ENCODE measurements at places on chromosomes 13 and 19.
A peak's percentile ranks its signal among the peaks of the same experiment; 100 is the strongest.

GRCh38 chr13:42788601-42789000, 7.2 kb downstream of the FAM216B start:
- no peaks in the 10 kb centered on the region for H3K27me3 ChIP-seq
- no peak for DNase-seq
- H3K36me3 ChIP-seq, result no peaks in the 10 kb centered on the region
- no peak overlapping the region for H3K27ac ChIP-seq
- H3K4me1 ChIP-seq, result no peaks in the 10 kb centered on the region

- peaks cover 2% of the 10 kb centered on the region for H3K4me1 ChIP-seq
- no peaks in the 10 kb centered on the region for H3K36me3 ChIP-seq
- peaks cover 8% of the 10 kb centered on the region for H3K27me3 ChIP-seq
- DNase-seq, result no peak
These were observed 147.5 kb downstream of the NDFIP2 start for GRCh38 chr13:79628463-79628862.

DNA sequence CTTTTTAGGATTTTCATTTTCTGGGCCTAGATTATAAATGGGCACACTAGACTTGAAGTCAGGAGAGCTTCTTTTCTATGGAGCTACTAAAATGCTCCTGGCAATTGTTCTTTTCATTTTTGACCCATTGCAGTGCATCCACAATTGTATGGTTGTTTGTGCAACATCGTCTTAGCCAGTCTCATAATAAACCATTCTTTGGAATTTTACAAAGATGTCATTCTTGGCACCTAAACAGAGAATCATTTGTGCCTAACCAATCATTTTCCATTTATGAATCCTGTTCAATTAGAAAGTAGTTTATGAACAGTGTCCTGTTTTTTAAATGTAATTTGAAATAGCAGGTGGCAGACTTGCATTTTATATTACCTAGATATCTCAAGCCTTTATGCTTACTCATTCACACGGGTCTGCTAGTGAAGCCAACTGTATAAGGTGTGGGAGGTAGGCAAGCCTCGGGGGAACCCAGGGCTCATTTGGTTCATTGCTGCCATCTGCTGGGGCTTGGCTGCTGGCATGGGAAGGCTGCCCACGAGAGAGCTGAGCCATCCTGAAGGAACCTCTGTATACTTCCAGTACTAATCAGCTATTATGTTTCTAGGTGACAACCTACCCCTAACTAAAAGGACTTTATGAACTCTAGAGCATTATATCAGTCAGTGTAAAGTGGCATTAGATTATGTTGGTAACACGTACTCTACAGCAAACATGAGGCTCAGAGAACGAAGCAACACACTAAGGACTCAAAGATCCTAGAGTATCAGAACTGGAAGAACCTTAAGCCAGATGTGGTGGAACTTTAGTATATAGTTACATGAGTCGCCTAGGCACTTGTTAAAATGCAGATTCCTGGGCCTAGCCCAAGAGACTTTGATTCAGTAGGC, 60.0 kb downstream of the TPT1 start:
- H3K27ac ChIP-seq, result no peak overlapping the region
- H3K4me3 ChIP-seq, result no peak overlapping the region
- no peaks in the 10 kb centered on the region for H3K27me3 ChIP-seq
- no peak for DNase-seq
- H3K4me1 ChIP-seq, result no peaks in the 10 kb centered on the region

GRCh38 chr19:2341244-2341751, 12.8 kb downstream of the SPPL2B start:
- no peak overlapping the region for H3K4me3 ChIP-seq
- H3K36me3 ChIP-seq, result peaks cover 4% of the 10 kb centered on the region
- H3K27me3 ChIP-seq, result no peaks in the 10 kb centered on the region
- H3K4me1 ChIP-seq, result peaks cover 4% of the 10 kb centered on the region
- H3K27ac ChIP-seq, result no peak overlapping the region
- DNase-seq, result no peak

DNA sequence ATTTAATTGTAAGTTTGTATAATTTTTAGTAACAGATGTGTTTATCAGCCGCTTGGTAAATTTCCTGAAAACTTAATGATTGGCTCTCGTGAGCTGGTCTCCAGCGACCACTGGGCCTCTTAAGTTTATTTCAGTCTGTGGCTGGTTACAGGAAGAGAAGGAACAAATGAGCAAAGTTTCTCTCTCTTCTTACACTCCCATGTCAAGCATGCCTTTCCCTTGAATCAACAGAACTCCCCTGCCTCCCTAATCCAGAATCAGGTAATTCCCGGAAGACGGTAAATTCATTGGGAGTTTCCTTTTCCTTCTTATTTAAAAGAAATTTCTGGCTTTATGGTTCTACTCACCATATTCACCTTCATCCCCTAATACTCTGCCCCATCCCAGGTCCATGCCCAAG, 52.5 kb upstream of the POMP start:
- no peak for DNase-seq
- peaks cover 11% of the 10 kb centered on the region for H3K4me1 ChIP-seq
- no peak overlapping the region for H3K27ac ChIP-seq
- H3K36me3 ChIP-seq, result no peaks in the 10 kb centered on the region
- H3K27me3 ChIP-seq, result no peaks in the 10 kb centered on the region

DNA sequence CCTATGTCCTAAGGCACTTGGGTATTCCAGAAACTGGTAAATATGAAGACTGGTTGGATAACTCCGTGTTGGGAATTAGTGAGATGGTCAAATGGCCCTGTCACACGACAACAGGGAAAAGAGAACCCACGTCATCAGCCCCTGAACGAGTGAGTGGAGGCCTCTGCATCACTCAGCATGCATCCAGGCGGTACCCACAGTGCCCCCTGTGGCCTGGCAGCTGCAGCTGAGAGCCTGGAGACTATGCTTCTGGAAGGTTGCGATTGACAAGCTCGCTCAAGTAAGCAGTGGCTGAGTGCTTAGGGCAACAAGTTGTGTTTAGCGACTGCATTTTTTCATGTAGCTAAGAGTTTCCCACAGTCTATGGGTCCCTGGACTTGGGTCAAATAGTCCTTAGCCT, 55.9 kb downstream of the COL4A2 start:
- H3K4me3 ChIP-seq, result no peak overlapping the region
- peaks cover 58% of the 10 kb centered on the region for H3K27me3 ChIP-seq
- DNase-seq, result no peak
- no peaks in the 10 kb centered on the region for H3K4me1 ChIP-seq

DNA sequence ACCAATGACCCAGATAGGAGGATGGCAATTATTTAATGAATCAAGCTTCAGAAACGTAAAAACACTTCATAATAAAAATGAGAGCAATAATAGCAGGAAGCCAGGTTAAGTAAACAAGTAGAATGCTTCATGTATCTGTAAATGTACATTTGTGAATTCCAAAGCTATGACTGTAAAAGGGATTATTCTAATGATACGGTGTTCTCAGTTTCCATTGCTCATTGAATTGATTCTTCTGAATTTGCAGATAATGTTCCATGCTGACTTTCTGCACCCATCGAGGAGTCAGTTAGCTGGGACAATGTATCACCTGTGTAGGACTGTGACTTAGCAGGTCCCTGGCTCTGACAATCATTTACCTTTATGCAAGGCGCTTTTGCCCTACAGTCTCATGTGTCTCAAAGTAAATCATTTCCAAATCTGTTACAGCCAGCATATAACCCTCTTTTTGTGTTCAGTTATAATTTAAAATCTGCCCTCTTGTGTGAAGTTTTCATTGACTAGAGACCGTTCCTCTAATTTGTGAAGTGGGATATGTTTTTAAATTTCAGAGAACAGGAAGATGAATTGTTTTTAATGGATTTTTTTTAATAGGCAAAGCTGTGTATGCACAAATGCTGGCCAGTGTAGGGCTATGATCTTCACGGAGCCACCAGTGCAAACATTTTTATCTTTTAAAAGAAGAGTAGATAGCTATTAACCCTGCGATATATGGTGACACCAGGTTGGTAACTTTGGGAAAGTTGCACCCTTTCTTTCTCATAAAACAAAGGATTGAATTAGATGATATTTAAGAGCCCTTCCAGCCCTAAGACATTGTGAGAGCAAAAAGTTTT, 267.1 kb downstream of the KLF5 start:
- H3K27me3 ChIP-seq, result peaks cover 17% of the 10 kb centered on the region
- H3K36me3 ChIP-seq, result no peaks in the 10 kb centered on the region
- no peak overlapping the region for H3K4me3 ChIP-seq
- H3K27ac ChIP-seq, result no peak overlapping the region
- no peaks in the 10 kb centered on the region for H3K4me1 ChIP-seq

DNA sequence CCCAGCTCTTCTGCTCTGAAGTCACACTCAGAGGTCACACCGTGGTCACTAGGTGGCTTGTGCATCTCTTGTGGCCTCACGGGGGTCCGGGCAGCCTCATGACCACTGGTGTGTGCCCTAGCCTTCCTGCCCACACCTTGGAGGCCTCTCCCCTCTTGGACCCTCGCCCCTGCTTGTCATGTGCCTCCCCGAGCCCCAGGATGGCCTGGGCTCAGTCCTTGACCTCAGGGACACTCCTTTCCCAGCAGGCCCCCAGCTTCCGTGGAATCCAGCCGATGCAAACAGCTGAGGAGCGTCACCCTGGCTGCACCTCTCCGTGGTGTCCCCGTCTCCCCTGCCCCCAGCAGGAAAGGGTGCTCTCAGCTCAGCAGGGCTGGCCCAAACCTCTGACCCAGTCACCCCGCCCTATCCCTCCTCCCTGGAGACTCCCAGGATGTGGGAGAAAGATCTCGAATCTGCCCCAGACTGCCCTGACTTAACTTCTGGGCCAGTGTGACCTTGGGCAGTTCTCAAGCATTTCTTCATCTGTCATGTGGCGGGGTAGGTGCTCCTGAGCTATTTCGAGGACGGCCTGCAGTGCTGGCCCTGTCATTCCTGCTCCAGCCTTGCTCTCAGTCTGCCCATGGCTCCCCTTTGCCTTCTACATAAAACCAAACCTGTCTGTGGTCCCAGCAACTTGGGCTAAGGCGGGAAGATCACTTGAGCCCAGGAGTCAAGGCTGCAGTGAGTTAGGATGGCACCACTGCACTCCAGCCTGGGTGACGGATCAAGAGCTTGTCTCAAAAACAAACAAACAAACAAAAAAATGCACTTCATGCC, 4.6 kb upstream of the SLC25A42 start:
- H3K4me3 ChIP-seq, result no peak overlapping the region
- H3K4me1 ChIP-seq, result peaks cover 4% of the 10 kb centered on the region

GRCh38 chr19:3186160-3186688, 494 bp downstream of the NCLN start:
- peak overlapping the region; percentile 85 for H3K27ac ChIP-seq
- DNase-seq, result no peak
- no peaks in the 10 kb centered on the region for H3K36me3 ChIP-seq
- peak overlapping the region; percentile 94 for H3K4me3 ChIP-seq
- H3K4me1 ChIP-seq, result peaks cover 48% of the 10 kb centered on the region

DNA sequence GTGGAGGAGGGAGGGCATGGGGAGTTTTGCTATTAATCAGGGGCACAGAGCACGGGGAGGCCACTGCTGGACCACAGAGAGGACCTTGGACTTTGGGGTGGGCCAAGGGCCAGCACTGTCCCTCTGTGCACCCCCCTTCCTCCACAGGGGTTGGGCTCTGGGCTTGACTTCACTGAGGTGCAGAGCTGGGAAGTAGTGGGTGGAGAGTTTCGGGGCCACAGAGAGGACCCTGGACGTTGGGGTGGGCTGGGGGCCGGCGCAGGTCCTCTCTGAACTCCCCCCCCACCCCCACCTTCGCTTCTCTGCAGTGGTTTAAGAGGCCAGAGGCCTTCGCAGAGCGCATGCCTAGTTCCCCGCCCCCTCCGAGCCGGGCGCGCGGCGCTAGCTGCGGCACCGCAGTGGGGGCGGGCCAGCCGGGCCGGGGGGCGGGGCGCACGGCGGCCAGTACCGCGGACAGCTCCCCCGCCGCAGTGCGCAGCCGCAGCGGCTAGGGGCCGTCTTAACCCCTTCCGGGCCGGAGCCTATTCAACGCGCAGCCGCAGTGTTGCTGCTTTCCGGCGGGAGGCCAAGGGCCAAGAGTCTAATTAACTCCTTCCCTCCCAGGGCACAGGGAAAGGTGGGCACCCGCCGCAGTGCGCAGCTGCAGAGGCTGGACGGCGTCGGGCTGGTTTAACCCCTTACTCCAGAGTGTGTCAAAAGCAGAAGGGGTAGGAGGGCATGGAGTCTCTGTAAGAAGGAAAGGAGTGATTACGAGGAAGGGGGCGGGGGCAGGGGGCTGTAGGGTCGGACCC, 3.7 kb downstream of the KCNC3 start:
- H3K4me1 ChIP-seq, result peaks cover 27% of the 10 kb centered on the region
- DNase-seq, result peak; percentile 71
- peaks cover 9% of the 10 kb centered on the region for H3K27me3 ChIP-seq
- H3K27ac ChIP-seq, result no peak overlapping the region
- H3K36me3 ChIP-seq, result no peaks in the 10 kb centered on the region

DNA sequence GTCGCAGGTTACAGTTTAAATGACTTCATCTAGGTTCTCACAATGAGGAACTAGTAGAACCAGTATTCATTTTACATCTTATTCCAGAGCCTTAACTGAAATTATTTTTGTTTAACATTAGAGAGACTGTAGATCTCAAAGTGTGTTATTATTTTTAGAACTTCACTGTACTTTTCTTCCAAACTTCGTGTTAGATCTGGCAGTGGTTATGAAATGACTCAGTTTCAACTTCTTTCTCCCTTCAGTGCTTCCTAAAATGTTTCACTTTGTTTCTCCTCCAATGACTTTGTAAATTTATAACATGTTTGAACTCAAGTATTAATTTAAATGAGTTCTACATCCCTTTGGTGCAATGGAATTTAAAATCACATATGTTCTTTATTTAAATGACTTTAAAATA, 139.3 kb downstream of the PCDH9 start:
- H3K36me3 ChIP-seq, result no peaks in the 10 kb centered on the region
- H3K27me3 ChIP-seq, result no peaks in the 10 kb centered on the region
- H3K4me1 ChIP-seq, result no peaks in the 10 kb centered on the region
- DNase-seq, result no peak

DNA sequence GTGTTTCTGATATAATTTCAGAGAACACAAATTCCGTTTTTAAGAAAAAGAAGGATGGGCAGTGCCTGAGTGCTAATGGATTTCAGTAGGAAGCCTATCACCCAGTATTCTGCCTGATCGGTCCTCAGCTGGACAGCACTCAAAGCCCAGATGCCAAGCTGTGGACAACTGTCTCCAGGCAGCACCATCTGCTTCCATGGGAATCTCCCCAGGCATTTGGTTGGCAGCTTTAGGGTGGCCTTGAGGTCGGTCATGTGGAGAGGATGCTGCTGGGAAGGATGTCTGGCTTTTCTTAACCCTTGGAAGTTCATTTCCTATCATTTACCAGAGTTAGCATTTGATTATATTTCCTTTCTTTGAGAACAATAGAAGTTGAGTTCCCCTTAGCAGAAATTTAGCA, 311.7 kb downstream of the TBC1D4 start:
- H3K27me3 ChIP-seq, result peaks cover 26% of the 10 kb centered on the region
- no peak overlapping the region for H3K27ac ChIP-seq
- no peaks in the 10 kb centered on the region for H3K36me3 ChIP-seq
- DNase-seq, result no peak
- no peak overlapping the region for H3K4me3 ChIP-seq

GRCh38 chr19:29016926-29017760, 195.8 kb downstream of the UQCRFS1 start:
- DNase-seq, result no peak
- no peaks in the 10 kb centered on the region for H3K4me1 ChIP-seq
- no peaks in the 10 kb centered on the region for H3K36me3 ChIP-seq
- H3K27me3 ChIP-seq, result peaks cover 5% of the 10 kb centered on the region

Data from T-helper 17 cell (primary cell).